WTC11 (cell line): ENCODE measurements at places on chromosomes 6 and 20. TPM values are rescaled to one million over a fixed set of nuclear protein-coding genes. Genes with fewer than 3 reads are reported as not detected.
A peak's percentile ranks its signal among the peaks of the same experiment; 100 is the strongest.

GDAP1L1 gene
- 7.5 to 10.3 TPM (median 8.8 TPM) in 3 replicates for total RNA-seq

DNA sequence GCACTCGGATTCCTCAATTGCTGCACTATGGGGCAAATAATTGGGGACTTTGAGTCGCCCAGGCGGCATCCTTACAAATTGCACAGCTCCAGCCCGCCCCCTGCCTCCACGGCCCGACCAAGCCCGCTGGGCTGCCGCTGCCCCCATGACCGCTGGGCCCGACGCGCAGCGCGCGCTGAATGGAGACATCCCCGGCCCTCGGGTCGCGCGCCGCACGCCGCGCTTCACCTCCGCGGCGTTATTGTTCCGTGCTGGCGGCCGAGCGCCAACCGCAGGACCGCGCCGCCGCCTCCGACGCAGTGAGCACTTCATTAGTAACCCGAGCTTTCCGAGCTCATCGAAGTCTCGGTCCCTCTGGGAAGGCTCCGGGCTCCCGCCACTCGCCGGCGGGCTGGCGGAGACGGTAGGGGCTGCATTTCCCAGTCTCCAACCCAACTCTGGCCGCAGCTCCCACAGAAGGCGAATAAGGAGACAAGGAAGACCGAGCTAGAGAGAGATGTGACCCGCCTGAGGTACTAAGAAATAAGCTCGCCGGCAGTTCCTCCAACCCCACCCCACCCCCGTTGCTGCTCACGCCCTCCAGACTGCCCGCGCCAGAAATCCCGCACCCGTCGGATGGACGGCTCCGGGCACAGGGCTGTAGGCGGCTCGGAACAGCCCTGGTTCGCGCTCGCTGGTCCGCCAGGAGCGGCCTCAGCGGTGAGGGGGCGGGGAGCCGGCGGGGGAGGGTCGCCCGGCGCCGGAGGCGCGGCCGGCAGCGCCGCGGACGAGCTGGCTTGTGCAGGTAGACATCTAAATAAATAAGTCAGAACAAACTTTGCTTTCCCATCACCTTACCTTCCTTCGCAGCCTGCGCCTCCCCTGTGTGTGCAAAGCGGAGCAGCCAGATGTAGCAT, 703 bp downstream of the EPHA7 start:
- DNase-seq: peak; percentile 71

HTR1B gene
- total RNA-seq: 1.5 to 1.7 TPM (median 1.6 TPM) in 3 replicates

TSHZ2 gene
- 0.20 to 0.60 TPM (median 0.23 TPM) in 3 replicates for total RNA-seq

PTPRK gene
- total RNA-seq: 39.9 to 44.8 TPM (median 41.3 TPM) in 3 replicates

DNA sequence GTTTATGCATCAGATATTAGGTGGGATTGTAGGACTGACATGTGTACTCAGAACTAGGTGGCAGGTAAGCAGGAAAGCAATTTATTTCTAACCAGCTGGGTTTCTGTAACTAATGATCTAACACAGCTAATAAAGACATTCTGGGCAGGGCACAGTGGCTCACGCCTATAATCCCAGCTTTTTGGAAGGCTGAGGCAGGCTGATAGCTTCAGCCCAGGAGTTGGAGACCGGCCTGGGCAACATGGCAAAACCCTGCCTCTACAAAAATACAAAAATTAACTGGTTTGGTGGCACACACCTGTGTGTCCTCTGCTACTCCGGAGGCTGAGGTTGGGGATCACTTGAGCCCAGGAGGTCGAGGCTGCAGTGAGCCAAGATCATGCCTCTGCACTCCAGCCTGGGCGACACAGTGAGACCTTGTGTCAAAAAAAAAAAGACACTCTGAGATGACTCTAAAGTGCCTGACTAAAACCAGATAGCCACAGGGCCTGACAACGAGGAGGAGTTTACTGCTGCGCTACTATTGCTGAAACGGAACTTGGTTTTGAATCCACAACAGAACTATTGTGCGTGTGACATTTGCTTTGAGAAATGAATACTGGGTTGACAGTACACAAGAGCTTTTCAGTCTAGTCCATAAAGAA, 29.2 kb upstream of the CEP85L start:
- no peak for DNase-seq

- no peak for DNase-seq
Observed at GRCh38 chr6:104896914-104897313, 37.2 kb upstream of the HACE1 start.

- peak; percentile 46 for DNase-seq
Observed at GRCh38 chr20:52972965-52973819, 1.0 kb downstream of the TSHZ2 start.

NKX2-2 gene
- not detected in 3 replicates for total RNA-seq

SEC23B gene
- 57.0 to 67.1 TPM (median 59.6 TPM) in 3 replicates for total RNA-seq

FNDC11 gene
- total RNA-seq: 3.4 to 3.8 TPM (median 3.6 TPM) in 3 replicates

VSTM2L gene
- total RNA-seq: 1.7 to 2.1 TPM (median 1.9 TPM) in 3 replicates

DNA sequence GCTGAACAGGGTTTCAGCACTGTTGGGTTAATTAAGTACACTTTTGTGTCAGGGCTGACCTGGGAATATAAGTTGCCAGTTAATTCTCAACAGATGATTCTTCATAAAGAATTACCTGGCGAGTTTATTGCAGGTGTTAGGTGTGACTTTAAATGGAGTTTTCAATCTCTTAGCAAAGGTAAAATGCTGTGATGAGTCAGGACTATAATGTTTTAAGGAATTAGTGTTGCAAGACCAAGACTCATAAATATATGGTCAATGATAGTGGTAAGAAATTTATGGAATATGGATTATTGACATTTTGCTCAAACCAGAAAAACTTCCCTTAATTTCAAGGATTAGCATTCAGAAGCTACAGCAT, 50.0 kb upstream of the PLCG1 start:
- no peak for DNase-seq

DNA sequence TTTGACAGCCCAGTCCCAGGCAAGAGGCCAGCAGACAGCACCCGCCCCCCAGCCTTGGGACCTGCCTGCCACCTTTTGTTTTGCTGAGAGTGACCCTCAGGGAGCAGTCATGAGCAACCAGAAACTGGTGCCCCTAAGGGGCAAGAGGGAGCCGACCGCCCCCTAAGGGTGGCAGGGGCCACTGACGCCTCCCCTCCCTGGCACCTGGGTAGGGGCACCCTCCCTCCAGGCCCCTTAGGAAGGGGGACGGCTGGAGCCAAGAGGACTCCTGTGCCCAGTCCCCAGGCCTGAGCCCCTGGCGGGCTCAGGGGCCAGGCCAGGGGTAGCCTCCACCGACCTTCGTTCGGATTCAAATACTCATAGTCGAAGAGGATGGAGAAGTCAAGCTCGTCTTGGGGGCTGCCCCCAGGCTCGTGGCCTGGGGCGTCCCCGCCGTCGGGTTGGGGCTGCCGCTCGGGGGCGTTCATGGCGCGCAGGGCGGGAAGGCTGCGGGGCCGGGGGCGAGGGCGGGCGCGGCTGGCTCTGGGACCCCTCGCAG, 417 bp downstream of the NFATC2 start:
- DNase-seq: peak; percentile 59

DNA sequence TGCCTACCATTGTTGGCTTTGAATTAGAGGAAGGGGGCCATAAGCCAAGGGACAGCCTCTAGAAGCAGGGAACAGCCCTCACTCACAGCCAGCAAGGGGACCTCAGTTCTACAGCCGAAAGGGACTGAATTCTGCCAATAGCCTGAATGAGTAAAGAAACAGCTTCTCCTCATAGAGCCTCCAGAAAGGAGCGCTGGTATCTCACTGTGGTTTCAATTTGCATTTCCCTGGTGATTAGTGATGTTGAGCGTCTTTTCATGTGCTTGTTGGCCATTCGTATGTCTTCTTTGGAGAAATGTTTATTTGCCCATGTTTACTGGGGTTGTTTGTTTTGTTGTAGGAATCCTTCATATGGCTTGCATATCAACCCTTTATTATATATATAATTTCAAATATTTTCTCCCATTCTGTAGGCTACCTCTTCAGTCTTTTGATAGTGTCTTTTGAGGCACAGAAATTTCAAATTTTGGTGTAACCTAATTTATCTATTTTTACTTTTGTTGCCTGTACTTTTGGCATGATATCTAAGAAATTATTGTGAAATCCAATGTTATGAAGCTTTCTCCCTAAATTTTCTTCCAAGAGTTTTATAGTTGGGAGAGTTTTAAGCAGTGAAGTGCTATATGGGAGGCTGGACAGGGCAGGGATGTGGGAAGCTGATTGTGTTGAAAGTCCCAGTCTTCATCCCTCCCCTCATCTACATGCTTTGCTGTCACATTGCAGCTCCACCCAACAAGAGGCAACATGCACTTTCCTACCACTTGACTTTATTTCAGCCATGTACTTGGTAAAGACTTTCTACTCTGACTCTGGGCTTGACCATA, 82.3 kb upstream of the SHLD1 start:
- no peak for DNase-seq

DNA sequence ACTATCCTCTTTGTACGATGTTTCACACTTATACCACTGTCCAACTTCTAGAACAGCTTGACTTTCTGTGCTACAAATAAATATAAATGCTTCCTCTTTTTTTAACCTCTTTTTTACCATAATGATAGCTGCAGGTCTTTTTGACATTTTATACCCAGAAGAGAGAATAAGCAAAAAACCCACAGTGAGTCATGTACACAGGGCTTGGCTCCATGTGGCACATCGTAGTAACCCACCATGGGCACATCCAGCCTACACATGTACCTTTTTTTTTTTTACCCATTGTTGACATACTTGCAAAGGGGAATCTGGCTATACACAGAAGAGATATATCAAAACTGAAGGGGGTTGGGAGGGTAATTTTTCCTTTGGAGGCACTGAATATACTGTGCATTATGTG, 59.5 kb upstream of the RSPO3 start:
- no peak for DNase-seq

BHLHE23 gene
- 0.57 to 1.3 TPM (median 0.66 TPM) in 3 replicates for total RNA-seq

DNA sequence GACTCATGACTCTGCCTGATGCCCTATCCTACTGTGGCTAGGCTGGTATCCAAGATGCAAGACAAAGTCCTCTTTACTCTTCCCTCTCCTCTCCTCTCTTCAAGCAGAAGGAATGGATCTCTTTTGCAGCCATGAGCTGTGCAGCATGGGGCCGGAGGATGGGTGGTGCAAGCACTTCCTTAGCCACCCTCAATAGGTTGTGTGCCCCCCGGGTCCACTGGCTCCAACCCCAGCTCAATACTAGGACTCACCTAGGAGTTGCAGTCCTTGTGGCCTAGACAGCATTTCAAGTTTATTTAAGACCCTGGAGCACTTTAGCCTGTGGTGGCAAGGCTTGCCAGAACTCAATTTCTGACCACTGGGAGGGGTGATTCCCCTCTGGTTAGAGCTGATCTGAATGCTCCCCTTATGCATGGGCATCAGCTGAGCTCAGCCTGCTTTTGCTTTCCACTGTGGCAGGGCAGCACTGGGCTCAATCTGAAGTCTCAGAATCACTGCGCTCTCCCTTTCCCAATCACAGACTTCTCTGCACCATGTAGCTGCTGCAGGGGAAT, 29.0 kb upstream of the GRM4 start:
- DNase-seq: no peak

GRCh38 chr20:50610212-50610718, 81.1 kb downstream of the RIPOR3 start:
- no peak for DNase-seq

GRCh38 chr6:44737341-44737740, 349.8 kb downstream of the CDC5L start:
- DNase-seq: no peak

MRPS18B gene
- total RNA-seq: 56.4 to 67.8 TPM (median 57.6 TPM) in 3 replicates

CUL9 gene
- 15.2 to 20.5 TPM (median 19.2 TPM) in 3 replicates for total RNA-seq

GRCh38 chr6:133568970-133569889, 319.7 kb upstream of the TCF21 start:
- peak; percentile 36 for DNase-seq

OR2H2 gene
- total RNA-seq: not detected in 3 replicates

GRCh38 chr6:166411721-166412151, 29.0 kb upstream of the MPC1 start:
- DNase-seq: no peak

- DNase-seq: no peak
Observed at GRCh38 chr6:119307056-119307455, 42.5 kb downstream of the MAN1A1 start.

- no peak for DNase-seq
Observed at GRCh38 chr6:157223021-157223430, 100.3 kb downstream of the TMEM242 start.

GRCh38 chr6:3506751-3507383, 50.0 kb upstream of the SLC22A23 start:
- no peak for DNase-seq

ADAT2 gene
- total RNA-seq: 12.6 to 13.3 TPM (median 12.7 TPM) in 3 replicates

MTO1 gene
- total RNA-seq: 24.1 to 32.4 TPM (median 28.2 TPM) in 3 replicates

DNA sequence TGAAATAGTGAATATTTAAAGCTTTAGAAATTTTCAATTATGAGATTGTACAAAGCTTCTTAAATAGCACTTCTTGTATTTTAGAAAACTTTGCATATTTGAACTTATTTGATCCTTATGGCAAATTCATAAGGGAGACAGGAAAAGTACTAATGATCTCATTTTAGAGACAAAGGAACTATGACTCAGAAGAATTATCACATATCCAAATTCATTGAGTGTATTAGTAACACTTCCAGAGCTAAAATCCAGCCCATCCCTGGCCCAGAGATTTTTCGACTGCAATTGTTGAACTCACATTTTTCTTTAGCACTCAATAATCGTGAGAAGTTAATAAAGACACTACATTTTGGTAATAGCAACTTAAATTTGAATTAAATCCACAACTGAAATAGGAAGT, 704.3 kb downstream of the EPM2A start:
- no peak for DNase-seq

DNA sequence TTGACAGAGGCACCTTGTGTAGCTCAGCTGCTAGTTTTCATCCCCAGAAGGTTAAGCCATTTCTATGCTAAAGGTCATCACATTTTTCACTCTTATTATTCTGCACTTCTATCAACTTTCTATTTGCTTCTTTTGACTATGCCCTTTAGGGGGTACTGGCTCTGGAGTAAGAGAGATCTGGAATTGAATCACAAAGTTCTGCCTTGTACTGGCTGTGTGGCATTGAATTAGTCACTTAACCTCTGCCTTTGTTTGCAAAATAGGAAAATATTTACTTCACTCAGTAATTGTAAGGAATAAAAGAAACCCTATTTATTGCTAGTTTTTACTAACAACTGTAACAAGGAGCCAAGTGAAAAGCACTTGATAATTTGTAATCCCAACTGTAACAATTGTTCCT, 56.8 kb upstream of the MTRF1L start:
- no peak for DNase-seq

DNA sequence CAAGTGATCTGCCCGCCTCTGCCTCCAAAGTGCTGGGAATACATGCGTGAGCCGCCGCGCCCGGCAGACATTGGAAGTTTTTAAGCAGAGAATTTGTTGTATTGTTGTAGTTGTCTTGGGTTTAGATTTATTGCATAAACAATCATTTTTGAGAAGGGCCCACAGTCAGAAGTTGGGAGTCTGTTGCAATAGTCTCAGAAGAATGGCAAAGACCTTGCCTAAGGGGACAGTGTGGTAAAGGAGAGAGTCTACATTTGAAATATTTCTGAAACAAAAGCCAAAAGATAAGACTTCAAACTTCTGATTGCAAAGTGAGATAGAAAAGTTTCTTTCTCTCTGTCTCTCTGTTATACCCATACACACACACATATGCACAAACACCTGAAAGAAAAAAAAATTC, 22.5 kb downstream of the HFE start:
- no peak for DNase-seq
